ENCODE measurements at places on chromosomes 1 and 21. TPM values are rescaled to one million over a fixed set of nuclear protein-coding genes. Genes with fewer than 3 reads are reported as not detected.

The DRAXIN gene
- 0.04 TPM for total RNA-seq

GRCh38 chr1:15847893-15848142, 311 bp downstream of the SPEN start:
- no peak for DNase-seq

- DNase-seq, result no peak
Measured at GRCh38 chr1:48767975-48768510, 8.6 kb downstream of the BEND5 start.

DNA sequence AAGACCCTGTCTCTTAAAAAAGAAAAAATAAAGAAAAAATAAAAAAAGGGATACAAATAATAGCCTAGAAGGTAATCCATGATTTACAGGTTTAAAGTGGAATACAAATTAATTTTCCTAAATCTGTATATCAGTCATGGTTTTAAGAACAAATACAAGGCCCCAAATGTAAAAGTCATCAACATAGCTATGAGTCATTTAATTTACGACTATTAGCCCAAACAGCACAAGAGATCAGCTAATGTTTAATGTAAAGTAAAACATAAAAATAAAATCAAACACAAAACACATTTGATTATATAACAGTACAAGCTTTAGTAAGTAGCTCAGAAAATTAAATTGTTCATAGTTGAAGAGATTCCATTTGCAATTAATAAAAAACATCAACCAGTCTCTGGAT, 20.3 kb upstream of the TAL1 start:
- no peak for DNase-seq

DNA sequence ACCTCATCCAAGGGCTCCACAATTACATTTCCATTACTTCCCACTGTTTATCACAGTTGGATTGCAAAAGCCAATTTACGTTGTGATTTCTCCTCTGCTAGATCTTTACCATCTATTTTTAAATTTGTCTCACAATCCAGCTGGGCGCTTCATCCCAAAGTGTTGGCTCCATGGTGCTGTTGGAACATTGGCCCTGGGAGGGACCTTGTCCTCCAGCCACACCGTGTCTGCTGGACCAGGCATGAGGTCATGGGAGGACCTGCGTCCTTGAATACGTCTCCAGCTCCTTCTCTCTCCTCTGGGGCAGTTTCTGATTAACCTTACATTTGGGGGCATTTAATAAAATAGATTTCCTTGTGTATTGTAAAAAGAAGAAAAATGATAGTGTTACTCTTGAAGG, 125.4 kb downstream of the KCNJ6 start:
- no peak for DNase-seq

DNA sequence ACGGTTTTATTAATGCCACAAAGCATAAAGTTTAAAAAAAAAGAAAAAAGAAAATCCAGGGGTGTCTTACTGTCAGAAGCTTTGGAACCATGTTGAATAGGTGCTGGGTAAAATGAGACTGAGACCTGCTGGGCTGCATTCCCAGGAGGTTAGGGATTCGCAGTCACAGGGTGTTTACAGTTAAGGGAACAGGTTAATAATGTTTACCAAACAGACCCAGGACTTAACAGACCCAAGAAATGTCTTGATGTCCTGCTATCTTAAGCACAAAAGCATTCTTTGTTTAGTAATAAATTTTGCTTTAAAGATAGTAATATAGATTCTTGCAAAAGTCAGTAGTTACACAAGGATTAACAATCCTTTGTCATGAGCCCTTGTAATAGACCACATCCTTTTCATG, 54.7 kb downstream of the OLFML3 start:
- DNase-seq, result no peak

Data from activated naive CD4-positive, alpha-beta T cell treated with anti-CD3 and anti-CD28 coated beads, Interleukin-2, amount 50 U/mL, for 72 hours (primary cell).